ENCODE measurements at places on chromosomes 2 and 18.
A peak's percentile ranks its signal among the peaks of the same experiment; 100 is the strongest.

- no peak for DNase-seq
Observed at GRCh38 chr2:105428387-105429018, 29.7 kb upstream of the FHL2 start.

- DNase-seq: peak; percentile 95
Observed at GRCh38 chr2:152718076-152718908, at the start of gene ARL6IP6. Gene ARL6IP6, plus strand, starts transcription at chr2:152718620. Its CDS starts 5 bp downstream, at chr2:152718625.

DNA sequence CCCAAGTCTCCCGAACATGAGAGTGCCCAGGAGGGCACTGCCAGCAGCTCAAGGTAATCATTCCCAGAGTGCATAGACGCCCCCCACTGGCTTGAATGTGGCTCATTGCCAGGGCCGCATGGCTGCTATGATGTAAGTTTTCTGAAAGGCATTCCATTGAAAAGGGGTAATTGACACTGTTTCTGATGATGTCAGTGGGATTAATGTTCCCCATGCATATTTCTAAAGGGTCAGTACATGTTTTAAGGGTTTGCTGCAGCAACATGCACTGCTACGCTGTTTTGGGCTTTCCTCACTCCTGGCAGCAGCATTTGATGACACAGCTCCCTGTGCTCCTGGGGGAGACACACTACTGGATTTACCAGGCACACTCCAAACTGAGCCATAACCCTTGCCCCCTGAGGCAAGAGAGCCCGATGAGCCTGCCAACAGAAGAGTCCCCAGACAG, 36.7 kb downstream of the KIAA2012 start:
- DNase-seq: no peak

- DNase-seq: no peak
Observed at GRCh38 chr2:227152093-227152766, 11.8 kb downstream of the COL4A4 start.

- DNase-seq: no peak
Observed at GRCh38 chr2:179141206-179141605, 91.3 kb upstream of the CCDC141 start.

DNA sequence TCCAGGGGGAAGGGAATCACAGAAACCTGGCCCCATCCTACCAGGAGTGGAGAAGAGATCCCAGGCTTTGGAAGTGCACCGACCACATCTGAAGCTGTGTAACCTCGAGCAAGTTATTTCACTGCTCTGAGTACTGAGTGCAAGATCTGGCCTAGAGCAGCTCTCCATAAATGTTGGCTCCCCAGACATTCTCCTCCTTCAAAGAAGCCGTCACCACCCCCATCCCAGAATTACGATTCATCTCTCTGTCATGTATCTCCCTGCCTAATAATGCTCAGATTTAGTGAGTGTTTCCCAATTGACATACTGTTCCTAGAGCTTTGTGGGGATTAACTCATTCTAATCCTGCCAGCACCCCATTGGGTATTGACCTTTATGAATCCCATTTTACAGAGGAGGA, 51.7 kb downstream of the TNS1 start:
- no peak for DNase-seq

DNA sequence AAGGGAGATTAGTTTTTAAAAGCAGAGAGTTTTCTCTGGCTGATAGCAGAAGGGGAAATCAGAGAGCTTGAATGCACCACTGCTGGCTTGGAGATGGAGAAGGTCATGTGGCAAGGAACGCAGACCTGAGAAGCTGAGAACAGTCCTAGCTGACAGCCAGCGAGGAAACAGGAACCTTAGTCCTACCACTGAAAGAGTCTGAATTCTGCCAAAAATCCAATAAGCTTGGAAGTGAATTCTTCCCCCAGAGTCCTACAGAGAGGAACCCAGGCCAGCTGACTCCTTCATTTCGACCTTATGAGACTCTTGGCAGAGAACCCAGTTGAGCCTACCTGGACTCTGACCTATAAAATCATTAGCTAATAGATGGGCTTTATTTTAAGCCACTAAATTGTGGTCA, 371.9 kb upstream of the TNP1 start:
- DNase-seq: peak; percentile 24

GRCh38 chr2:39499336-39499735, 62.3 kb upstream of the MAP4K3 start:
- no peak for DNase-seq

DNA sequence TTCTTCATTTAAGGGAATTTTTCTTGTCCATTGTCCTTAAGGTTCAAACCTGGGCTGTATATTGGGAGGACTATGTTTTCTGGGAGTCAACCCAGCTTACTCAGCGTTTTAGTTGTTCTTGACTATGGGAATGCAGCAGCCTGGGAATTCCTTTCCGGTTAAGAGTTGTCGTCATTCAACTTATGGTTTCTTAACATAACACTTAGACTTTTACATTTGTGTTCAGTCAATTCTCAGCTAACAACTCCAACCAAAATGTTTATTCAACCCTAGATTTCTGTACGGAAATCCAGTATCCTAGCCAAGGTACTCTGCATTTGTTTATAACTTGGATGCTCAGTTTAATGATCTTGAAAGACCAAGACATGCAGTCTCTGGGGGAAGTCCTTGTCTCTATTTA, 960.9 kb downstream of the CBLN2 start:
- DNase-seq: no peak

- DNase-seq: peak; percentile 15
Observed at GRCh38 chr2:215521031-215521430, 85.2 kb upstream of the FN1 start.

DNA sequence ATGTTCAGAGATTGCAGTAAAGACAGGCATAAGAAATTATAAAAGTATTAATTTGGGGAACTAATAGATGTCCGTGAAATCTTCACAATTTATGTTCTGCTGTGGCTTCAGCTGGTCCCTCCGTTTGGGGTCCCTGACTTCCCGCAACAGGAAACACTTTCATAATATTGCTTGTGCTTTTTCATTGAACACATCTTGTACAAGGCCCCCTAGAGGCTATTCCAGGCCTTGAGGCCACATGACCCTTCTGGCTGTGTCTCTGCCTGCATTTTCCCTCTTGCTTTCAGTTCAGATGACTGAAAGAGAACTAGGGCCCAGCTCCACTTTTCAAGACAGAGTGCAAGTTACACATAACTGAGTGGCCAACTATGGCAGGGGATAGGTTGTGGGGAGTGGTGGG, 164.1 kb downstream of the TMEM247 start:
- DNase-seq: peak; percentile 13

GRCh38 chr2:173370198-173370597, 15.5 kb downstream of the CDCA7 start:
- peak; percentile 4 for DNase-seq

DNA sequence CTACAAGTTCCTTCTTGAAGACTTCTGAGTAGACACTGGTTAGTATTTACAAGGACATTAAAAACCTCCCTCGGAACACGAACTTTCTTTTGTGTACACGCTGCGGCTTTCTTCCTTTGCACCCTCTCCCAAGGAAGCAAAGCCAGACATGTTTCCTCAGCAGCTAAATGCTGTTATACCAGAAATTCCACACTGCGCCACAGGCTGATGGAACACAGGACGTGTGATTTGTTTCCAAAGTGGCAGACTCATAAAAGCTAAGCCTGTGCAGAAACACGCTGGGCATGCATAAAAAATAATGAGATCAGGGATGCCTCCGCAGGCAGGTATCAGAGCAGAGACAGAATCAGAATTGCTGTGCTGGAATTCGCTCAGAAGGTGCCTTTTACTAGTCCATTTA, 73.0 kb upstream of the RGPD5 start:
- no peak for DNase-seq

DNA sequence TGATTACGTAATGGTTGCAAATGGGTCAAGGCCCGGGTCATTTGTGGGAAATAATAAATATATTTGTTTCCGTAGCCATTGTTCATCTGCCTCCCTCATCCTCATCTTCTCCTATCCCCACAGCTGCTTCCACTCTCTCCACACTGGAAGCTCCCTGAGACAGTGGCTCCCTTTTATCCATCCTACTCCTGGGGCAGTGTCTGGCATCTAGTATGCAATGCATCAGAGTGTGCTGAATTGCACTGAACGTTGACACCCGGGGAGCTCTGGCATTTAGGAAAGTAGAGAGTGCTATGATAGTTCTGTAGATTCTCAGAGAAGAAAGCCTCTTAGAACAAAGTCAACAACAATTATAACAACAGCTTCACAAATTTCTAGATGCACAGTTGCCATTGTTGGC, 45.5 kb upstream of the NAB1 start:
- DNase-seq: no peak

GRCh38 chr2:241636182-241637017, 558 bp downstream of the THAP4 start:
- peak; percentile 67 for DNase-seq

- no peak for DNase-seq
Observed at GRCh38 chr18:63758615-63759240, 16.5 kb upstream of the SERPINB7 start.

DNA sequence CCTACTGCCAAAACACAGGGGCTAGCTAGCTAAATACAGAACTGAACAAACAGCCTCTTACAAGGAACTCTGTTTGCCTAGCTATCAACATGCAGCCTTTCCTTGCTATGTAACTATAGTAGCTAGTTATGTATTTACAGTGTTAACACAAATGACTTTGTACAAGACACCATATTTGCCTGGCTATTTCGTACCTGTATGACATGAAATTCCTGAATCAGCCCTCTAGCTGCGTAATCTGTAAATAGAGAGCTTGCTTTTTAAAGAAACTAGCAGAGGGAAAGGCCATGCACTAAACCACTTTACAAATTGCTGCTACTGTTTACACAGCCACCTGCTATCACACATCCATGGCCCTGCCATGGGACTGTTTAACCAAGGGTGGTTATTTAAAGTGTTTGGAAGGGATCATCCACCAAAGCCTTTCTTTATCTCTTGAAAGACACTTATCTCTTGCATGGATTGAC, 248.7 kb downstream of the TFCP2L1 start:
- no peak for DNase-seq

GRCh38 chr18:7885865-7886264, 318.7 kb downstream of the PTPRM start:
- no peak for DNase-seq

- DNase-seq: no peak
Observed at GRCh38 chr18:11383381-11383780, 226.0 kb upstream of the SLC35G4 start.

- DNase-seq: no peak
Observed at GRCh38 chr18:58596265-58596681, 32.6 kb downstream of the ALPK2 start.
